ENCODE measurements at places on chromosomes 2 and 18.

GRCh38 chr2:199875400-199875799 is 24.4 kb upstream of the FTCDNL1 start:
- no peak for DNase-seq

GRCh38 chr2:237022533-237022932 is 63.2 kb upstream of the COPS8 start:
- DNase-seq: no peak

- DNase-seq: no peak
These were observed 23.9 kb downstream of the ZNF236 start for GRCh38 chr18:76846217-76846616.

- no peak for DNase-seq
These were observed 70.2 kb upstream of the ID2 start for GRCh38 chr2:8611700-8612099.

- no peak for DNase-seq
These were observed 678.4 kb upstream of the ZNF804A start for GRCh38 chr2:183919926-183920325.

GRCh38 chr2:100513650-100514049 is 43.4 kb downstream of the NMS start:
- no peak for DNase-seq

DNA sequence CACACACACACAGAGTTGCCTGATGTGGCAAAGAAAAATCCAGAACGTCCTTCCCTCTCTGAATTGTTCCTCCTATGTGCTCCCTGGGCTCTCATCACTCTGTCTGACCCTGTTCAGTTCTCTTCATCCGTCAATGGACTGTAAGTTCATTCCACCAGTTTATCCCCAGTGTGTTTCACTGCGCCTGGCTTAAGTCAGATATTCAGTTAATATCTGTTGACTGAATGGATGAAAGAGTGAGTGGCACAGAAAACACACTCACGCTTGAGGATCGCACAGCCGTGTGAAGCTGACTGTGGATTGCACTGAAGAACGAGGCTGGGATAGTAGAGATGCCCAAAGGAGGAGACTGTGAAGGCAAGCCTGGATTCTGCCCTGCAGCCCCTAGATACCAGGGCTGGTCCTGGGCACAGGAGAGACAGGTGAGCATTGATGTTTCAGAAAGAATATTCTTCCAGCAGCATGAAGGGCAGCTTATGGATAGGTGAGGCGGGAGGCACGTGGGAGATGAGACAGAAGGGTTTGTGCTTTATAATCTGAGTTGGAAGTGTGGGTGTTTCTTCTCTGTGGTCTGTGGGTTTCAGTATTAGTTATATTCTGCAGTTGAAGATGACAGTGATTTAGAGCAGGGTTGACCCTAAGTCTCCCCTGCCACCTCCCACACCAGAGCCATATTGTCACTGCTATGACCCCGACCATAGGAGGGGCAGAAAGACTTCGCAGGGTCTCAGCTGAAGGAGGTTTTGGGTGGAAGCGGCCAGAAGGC is 129.9 kb downstream of the SOCS6 start:
- no peak for DNase-seq

DNA sequence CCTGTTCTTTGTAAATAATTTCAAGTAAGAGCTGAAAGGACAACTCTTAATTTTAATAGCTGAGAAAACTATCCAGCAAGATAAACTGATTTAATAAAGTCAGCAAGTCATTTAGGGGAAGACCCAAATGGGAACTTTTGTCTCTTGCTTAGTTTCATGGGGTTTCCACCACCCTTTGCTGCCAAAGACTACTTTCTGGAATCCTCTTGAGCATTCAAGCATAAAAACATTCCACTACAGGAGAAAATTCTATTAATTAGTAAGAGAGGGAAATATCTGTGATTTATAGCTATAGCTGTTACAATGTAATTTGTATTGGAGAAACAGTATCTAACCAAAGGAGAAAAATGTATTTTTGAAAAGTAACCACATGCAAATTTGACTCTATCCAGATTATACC is 20.6 kb downstream of the EFEMP1 start:
- no peak for DNase-seq

DNA sequence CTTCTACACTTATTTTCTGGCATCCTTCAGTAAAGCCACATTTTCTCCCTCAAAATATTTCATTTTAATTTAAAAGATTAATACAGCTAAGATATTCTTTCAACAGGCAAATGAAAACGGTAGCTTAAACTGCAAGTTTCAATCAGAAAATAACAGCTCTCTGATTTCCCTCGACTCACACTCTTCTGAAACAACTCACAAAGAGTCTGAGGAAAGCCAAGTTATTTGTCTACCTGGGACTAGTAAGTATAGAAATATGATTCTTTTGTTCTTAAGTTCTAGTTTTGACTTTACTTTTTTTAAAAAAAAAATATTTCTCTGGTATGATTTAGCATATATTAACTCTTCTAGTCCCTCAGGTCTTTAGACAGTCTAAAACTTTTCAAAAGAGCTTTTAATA is 27.2 kb downstream of the CEP192 start:
- no peak for DNase-seq

DNA sequence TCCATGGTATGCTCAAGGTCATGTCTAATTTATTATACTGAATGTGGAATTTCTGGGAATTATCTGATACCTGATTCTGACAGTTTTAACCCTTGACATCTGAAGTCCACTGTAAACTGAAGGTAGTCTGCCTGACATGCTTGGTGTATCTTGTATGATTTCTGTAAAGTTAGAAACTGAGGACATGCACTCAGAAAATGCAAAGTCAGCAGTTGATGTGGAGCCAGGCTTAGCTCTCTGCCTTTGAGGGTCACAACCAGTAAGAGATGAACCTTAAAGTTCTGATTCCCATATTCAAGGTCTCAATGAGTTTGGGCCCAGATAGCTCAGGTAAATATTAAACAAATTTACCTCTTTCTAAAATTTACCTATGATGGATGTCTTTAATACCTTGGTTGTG is 12.3 kb upstream of the CTLA4 start:
- DNase-seq: no peak

DNA sequence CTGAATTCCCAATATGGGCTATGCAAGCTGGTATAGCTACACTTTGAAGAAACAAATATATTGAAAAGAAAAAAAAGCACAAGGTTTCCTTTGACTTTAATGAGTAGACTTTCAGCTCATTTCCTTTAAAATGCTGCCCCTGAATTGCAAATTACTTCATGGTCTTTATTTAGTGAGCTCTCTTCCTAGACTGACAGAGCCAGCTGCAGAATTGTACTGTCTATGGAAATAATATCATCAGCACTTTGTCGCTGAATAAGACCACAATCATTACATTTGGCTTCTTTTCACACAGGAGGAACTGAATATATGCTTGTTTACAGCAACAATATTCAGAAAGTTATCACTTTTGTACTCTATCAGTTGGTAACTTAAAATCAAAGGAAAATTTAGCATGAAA is 41.7 kb downstream of the ARL5A start:
- no peak for DNase-seq

- DNase-seq: no peak
These were observed 382.8 kb downstream of the GPD2 start for GRCh38 chr2:156818944-156819343.

DNA sequence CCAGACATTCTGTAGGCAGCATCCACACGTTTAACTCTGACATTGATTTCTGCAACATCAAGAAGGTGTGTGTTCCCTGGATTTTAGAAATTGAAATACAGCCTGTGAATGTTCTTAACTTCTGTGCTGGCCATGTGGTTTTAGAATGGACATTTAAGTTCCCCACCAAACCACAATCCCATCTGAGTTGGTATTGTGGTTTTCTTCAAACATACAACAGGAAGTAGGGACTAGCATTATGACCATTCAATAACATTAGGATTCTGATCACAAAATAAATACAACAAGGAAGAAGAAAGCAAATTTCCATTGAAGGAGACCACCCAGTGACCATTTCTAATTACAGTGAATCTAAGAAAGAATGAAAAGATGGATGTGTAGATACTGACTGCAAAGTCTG is 51.2 kb downstream of the MAP3K20 start:
- no peak for DNase-seq

DNA sequence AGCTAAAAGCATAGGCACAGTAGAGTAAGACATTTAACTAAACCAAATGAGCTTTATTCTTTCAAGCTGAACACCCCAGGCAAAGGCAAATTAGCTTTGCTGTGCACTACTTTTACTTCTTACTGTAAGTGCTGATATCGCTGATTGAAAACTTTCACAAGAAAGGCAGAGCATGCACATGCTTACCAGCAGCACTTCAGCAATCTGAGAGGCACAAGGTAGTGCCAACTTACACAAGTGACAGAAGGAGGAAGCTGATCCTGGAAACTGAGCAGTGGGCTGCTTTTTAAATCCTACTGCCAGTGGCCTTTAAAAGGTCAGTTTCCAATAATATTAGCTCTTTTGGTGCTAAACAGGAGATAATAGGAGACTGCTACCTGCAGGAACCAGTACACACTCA is 43.9 kb downstream of the LANCL1 start:
- no peak for DNase-seq

- DNase-seq: no peak
These were observed 28.2 kb downstream of the GREB1 start for GRCh38 chr2:11562011-11562410.

DNA sequence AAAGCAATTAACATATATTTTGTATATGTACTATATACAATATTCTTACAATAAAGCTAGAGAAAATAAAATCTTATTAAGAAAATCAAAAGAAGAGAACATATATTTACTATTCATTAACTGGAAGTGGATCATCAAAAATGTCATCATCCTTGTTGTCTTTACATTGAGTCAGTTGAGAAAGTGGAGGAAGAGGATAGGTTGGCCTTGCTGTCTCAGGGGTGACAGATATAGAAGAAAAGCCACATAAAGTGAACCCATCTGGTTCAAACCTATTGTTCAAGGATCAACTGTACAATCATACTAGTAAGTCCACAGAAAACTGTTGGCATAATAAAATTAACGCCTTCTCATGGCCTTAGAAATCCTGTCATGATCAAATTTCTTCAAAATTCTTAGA is 26.6 kb downstream of the SESTD1 start:
- no peak for DNase-seq

- no peak for DNase-seq
These were observed 38.0 kb downstream of the SLC4A1AP start for GRCh38 chr2:27701676-27702075.

All from stimulated activated CD8-positive, alpha-beta memory T cell treated with anti-CD3 and anti-CD28 coated beads, Interleukin-7, amount 100 ng/mL, for 1 hour (primary cell).